ENCODE measurements at places on chromosomes 7 and 10.

DNA sequence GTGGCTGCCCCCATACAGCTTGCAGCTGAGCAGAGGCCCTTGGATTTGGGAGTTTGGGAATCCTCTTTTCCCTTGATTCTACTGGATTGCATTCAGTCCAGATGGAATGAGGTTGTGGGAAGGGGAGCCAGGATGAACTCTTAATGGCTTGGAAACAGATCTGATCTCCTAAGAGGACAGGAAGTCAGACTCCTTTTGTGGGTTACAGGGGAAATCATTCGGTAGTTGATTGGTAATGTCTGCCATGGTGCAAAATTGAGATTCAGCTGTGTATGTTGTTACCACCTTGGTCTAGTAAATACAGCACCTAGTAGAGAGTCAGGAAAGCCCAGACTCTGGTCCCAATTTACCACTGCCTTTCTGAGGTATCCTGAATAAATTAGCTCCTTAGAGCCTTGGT, 144.2 kb upstream of the TNRC18 start:
- no peak for DNase-seq

DNA sequence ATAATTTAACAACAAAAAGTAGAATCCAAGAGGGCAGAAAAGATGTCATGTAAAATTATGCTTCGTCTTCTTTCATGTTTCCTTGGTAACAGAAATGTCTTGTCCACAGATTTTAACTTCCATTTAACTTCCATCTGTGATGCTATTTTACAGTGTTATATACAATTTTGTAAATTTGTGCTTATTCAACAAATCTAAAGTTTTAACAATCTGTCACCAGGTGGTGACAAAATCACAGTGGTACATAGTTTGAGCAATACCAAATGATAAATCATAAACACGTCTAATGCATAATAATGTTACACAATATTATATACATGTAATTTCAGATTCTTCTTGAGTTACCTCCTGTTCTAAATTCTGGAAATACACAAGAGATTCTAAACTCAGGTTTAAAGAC, 784.4 kb upstream of the CELF2 start:
- DNase-seq: no peak

DNA sequence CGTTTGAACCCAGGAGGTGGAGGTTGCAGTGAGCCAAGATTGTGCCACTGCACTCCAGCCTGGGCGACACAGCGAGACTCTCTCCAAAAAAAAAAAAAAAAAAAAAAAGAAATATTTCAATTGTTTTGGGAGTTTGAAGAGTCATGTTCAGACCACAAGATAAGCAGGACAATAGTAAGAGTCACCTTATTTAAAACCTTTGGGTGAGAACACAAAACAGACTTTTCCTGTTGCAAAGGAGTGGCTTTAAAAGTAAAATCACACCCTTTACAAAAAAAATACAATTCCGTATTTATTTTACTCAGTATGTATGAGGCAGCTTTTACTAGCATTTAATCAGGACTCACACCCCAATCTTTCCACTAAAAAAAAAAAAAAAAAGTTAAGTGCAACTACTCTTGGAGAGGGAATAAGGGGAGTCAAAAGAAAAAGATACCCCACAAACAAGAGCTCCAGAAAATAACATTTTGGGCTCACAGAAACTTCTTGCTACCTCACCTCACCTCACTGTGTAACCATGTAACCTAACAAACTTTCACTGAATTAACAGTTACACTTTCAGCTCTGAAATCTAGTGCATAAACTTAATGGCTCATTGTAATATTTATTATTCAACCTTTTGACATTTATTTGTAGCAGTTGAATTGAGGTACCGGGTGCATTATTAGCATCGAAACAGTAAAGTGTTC, 11.2 kb downstream of the SKIDA1 start:
- no peak for DNase-seq

GRCh38 chr7:103499976-103500375, 54.0 kb upstream of the SLC26A5 start:
- DNase-seq: peak; percentile 25

- no peak for DNase-seq
Observed at GRCh38 chr10:6877336-6877721, 297.3 kb upstream of the PRKCQ start.

DNA sequence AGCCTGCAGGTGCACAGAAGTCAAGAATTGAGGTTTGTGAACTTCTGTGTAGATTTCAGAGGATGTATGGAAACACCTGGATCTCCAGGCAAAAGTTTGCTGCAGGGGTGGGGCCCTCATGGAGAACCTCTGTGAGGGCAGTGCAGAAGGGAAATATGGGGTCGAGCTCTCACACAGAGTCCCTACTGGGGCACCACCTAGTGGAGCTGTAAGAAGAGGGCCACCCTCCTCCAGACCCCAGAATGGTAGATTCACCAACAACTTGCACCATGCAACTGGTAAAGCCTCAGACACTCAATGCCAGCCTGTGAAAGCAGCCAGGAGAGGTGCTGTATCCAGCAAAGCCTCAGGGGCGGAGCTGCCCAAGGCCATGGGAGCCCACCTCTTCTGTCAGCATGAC, 205.8 kb downstream of the CCSER2 start:
- DNase-seq: no peak

DNA sequence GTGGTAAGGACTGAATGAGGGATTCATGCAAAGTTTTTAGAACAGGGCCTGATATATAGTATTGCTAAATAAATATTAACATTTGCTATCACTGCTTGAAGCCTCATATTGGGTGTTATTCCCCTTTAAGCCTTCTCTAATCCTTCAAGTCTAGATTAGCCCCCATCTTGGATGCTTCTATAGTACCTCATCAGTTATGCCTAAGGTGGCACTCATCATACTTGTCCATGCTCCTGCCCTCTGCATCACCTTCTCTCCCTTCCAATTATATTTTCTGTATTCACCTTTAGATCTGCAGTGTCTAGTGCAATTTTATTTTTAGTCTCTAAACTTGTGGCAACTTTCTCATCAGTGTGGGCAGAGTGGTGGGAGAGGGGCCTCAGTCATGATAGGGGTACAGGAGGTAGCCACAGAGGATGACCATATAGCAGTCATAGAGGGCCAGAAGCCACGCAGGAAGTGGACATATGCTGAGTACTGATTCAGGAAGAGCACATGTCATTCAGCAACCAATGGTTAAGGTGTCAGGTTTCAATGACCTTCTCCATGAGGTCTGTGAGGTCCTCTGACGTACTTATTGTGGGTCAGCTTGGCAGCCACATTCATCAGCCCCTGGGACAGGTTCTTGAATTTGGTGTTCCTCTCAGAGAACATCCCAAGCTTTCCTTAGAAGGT, 2.5 kb downstream of the ENTPD1 start:
- DNase-seq: no peak

DNA sequence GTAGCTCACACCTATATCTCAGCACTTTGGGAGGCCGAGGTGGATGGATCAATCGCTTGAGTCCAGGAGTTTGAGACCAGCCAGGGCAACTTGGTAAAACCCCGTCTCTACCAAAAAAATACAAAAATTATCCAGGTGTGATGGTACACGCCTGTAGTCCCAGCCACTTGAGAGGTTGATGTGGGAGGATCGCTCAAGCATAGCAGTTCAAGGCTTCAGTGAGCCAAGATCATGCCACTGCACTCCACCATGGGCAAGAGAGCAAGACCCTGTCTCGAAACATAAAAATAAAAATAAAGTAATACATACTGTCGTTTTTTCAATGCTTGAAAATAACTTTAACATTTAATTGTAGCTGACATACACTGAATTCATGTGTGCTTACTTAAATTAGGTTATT, 57.3 kb downstream of the REEP3 start:
- no peak for DNase-seq

DNA sequence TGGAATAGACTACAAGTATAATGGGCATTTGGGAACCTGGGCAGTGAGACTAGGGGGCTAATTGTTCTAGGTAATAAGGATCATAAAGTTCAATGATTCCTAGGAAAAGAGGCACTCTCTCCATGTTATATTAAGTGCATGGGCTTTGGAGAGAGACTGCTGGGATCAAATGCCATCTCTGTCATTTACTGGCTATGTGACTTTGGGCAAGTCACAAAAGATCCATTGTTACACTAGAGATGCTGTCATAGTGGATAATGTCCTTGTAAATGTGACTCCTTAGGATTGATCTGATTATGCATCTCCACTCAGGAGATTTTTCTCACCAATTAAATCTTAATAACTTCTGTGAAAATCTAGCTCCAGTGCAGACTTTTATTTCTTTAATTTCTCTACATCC, 156.3 kb upstream of the CACNA2D1 start:
- no peak for DNase-seq

DNA sequence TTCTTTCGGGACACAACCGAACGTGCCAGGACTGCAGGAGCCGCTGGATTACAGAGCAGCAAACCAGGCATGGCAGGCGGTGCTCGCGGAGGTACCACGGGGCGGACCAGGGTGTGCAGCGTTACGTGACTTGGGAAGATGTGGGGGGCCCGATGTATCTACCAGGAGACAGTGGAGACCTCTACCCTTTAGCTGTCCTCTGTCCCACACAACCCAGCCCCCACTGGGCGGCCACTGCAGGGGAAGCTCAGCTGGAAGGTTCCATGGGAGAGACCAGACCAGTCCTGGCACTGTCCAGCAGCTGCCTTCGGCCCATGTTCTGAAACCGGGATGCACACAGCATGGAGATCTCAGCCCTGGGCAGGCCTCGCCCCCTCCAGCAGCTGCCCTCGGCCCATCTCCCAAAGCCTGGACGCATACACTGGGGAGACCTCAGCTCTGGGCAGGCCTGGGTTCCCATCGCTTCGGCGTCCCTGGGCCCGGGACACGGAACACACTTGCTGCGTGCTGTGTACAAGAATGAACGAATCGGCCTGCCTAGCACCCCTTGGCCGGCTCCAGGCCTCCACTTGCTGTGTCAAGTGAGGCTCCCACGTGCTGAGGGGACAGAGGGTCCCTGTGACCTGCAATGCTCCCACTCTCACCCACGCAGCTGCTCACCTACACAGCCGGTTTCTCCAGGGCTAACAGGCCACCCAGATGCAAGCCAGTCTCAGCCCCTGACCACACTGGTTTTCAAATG, 177.4 kb downstream of the ELFN1 start:
- no peak for DNase-seq

DNA sequence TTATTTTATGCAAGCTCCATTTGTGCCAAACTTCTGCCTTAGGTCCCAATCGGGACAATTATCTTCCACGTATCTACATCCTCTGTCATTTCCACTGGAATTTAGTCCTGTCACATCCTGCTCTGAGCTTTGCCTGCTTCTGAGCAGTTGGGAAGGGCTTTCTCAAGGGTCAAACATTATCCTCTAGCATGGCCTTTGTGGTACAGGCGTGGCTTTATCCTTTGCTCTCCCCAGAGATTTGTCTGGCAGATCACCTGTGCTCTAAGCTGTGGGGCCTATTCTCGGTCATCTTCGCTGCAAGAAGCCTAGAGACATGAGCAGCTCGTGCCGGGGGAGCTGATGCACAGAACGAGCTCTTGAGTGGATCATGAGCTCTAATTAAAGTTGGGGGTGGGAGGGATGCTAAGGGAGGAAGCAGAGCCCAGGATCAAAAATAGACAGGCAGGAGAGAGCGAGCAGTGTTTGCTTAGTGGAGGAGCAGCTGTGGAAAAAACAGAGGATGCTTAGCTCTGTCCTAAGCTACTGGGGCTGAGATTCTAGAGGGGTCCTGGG, 19.8 kb upstream of the TMEM273 start:
- DNase-seq: no peak

GRCh38 chr10:105549731-105550130, 908.6 kb downstream of the SORCS3 start:
- no peak for DNase-seq

- no peak for DNase-seq
Observed at GRCh38 chr10:129814681-129815646, 149.1 kb downstream of the EBF3 start.

DNA sequence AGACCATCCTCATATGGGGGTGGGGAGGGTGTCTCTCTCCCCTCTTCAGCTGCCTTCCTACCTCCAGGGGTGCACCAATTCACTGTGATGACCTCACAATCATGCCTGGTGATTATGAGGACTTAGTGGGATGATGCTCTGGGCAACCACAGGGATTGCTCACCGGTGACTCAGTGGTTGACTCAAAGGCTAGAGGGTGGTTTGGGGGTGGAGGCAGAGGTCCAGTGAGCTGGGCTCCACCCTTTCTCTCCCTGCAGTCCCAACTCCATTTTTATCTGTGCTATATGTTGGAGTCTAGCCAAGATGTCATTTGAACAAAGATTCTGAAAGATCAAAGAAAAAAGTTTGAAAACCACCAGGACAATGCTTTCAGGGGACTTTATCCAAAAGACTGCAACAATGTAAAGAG, 286.9 kb downstream of the KCNMA1 start:
- DNase-seq: no peak

- DNase-seq: peak; percentile 46
Observed at GRCh38 chr10:124416733-124417132, 2.0 kb downstream of the OAT start.

- no peak for DNase-seq
Observed at GRCh38 chr10:104893701-104894100, 252.6 kb downstream of the SORCS3 start.

DNA sequence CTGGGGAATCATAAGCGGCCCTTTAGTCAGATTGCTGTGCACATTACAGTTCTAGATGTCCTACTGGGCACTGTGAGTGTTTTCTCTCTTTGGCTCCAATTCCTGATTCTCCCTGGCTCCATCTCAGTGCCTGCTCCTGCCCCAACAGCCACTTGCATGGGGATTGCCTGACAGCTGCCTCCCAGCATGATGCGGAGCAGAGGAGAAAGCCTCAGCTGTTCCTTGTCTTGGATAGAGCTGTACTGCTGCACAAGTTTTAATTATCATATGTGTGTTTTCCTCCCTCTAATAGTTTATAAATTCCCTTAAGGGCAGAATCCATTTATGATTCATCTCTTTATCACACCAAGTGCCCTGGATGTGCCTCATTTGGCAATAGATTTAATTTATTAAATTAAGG, 285.8 kb upstream of the COBL start:
- DNase-seq: no peak

GRCh38 chr7:41693150-41693997, 9.5 kb downstream of the INHBA start:
- DNase-seq: no peak

DNA sequence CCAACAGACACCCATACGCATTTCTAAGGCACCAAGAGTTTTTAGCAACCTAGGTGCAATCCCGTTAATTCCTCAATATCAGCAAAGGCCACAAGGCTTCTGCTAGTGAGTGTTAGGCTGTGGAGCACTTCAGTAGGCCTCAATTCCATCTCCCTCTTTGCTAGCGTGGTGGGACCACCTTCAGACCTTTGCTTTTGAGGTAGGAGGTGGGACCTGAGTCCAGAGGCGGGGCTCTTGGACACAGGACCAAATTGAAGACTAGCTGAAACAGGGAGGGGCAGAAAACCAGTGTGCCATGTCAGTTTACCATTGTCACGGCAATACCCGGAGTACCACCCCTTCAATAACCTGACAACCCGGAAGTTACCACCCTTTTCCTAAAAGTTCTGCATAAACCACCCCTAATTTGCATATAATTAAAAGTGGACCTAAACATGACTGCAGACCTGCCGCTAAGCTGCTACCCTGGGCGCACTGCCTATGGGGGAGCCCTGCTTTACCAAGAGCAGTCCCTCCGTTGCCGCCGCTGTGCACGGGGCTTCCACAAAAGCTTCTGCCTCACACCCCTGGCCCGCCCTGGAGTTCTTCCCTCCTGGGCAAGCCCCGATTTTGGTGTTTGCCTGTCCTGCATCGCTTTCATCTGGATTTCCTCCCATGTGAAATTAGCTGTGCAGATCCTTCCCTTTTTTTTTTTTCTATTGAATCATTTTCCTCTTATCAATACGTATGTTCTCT, 41.1 kb upstream of the EN2 start:
- no peak for DNase-seq

- DNase-seq: no peak
Observed at GRCh38 chr7:50206453-50207250, 97.9 kb upstream of the IKZF1 start.

- DNase-seq: no peak
Observed at GRCh38 chr10:118497227-118497626, 98.2 kb downstream of the PRLHR start.
